ENCODE measurements at places on chromosomes 7 and 10. TPM values are rescaled to one million over a fixed set of nuclear protein-coding genes. Genes with fewer than 3 reads are reported as not detected.

DNA sequence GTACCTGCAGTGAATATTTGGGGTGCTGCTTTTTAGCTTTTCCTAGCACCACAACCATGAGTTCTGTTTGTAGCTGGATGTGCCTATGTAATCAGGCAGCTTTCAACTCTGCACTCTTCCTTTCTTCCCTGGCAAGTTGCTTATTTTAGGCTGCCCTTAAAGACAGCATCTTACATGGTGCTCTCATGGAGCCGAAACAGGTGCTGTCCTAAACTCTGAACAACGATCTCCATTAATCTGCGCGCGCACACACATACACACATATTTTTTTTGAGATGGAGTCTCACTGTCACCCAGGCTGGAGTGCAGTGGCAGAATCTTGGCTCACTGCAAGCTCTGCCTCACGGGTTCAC, 9.1 kb downstream of the RPS24 start:
- H3K27me3 ChIP-seq = no peaks in the 10 kb centered on the region
- DNase-seq = no peak
- H3K4me1 ChIP-seq = peaks cover 30% of the 10 kb centered on the region
- H3K27ac ChIP-seq = no peak overlapping the region
- H3K4me3 ChIP-seq = no peak overlapping the region

GRCh38 chr10:3681642-3682554, 103.1 kb downstream of the KLF6 start:
- no peak overlapping the region for H3K4me3 ChIP-seq
- no peak for DNase-seq
- H3K36me3 ChIP-seq = no peaks in the 10 kb centered on the region
- H3K4me1 ChIP-seq = no peaks in the 10 kb centered on the region

GRCh38 chr10:43122826-43123225, 15.4 kb upstream of the CSGALNACT2 start:
- no peaks in the 10 kb centered on the region for H3K36me3 ChIP-seq
- no peak overlapping the region for H3K4me3 ChIP-seq
- H3K27me3 ChIP-seq = no peaks in the 10 kb centered on the region
- H3K27ac ChIP-seq = no peak overlapping the region
- DNase-seq = no peak

DNA sequence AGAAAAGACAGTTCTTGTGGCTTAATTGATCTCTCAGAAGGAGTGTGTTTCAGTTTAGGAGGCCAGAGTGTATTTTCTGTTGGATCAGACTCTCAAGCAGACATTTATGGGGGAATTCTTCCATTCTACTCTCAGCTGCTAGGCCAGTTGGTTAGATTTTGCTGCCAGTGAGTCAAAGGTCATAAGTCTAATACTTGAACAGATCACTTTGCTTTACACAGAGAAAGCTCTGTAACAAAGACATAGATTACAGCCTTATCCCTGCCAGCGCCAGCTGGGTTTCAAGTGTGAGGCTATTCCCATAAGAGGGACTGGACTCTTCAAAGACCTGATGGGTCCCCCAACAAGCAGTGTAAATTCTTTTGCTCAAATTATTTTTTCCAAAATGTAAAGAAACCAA, 145.6 kb upstream of the SEMA3C start:
- DNase-seq = no peak
- no peaks in the 10 kb centered on the region for H3K36me3 ChIP-seq
- H3K4me3 ChIP-seq = no peak overlapping the region
- no peak overlapping the region for H3K27ac ChIP-seq
- no peaks in the 10 kb centered on the region for H3K27me3 ChIP-seq

- no peak overlapping the region for H3K27ac ChIP-seq
- H3K4me3 ChIP-seq = no peak overlapping the region
- H3K27me3 ChIP-seq = no peaks in the 10 kb centered on the region
- DNase-seq = no peak
- no peaks in the 10 kb centered on the region for H3K36me3 ChIP-seq
Observed at GRCh38 chr7:53602817-53603418, 567.5 kb downstream of the POM121L12 start.

DNA sequence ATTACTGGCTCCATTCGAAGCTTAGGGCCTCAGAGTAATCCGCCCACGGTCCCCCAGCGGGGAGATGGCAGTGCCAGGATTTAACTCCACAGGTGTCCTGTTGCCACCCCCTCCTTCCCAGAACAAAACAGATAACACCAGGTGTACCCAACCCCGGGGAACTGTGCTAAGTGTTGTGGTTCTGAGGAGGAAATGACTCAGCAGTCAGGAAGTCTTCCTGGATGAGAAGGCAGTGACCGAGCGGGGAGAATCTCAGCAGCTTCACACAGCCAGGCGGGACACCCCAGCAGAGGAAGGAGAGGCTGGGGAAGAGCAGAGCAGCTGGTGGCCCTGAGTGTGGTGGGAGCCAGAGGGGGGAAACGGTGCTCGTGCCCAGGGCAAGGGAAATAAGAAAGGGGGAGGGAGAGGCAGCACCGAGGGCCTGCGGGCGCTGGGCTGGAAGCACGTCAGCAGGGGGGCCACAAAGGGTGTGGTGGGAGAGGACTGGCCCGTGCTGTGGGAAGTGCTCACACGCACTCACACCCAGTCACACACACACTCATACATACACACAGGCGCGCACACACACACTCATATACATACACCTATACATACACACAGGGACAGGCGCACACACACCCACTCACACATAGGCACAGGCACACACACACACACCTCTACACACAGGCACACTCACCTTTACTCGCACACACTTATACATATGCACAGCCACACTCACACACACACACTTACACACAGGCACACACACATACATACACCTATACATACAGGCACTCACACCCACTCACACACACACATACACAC, 59.8 kb upstream of the CHST15 start:
- no peaks in the 10 kb centered on the region for H3K36me3 ChIP-seq
- peak overlapping the region; percentile 87 for H3K27ac ChIP-seq
- DNase-seq = peak; percentile 48
- peaks cover 47% of the 10 kb centered on the region for H3K4me1 ChIP-seq
- no peak overlapping the region for H3K4me3 ChIP-seq

- H3K27ac ChIP-seq = no peak overlapping the region
- no peaks in the 10 kb centered on the region for H3K4me1 ChIP-seq
- H3K36me3 ChIP-seq = no peaks in the 10 kb centered on the region
- DNase-seq = peak; percentile 29
- H3K27me3 ChIP-seq = no peaks in the 10 kb centered on the region
- no peak overlapping the region for H3K4me3 ChIP-seq
Observed at GRCh38 chr10:118259288-118259906, 82.7 kb downstream of the FAM204A start.

DNA sequence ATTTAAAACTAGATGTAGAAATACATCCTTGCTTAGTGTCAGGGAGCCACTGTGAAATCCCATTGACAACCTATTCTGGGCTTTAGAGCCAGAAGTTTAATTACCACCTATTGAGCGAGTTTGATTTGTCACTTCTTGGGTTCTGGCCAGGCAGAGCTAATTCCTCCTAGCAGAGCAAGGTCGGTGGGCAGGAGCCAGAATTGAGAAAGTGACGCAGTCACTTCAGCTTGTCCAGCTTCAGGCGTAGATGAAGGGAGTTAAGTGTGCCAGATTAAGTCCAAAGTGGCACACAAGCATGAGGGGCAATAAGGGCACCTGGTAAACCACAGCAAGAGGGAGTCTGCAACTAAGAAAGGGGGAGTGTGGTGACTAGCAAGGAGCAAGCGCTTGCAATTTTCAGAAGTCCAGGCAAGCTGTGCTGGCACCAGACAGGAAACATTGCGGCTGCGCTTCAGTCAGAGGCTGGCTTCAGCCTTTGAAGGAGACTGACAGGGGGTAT, 119.4 kb downstream of the ST7 start:
- H3K27me3 ChIP-seq = no peaks in the 10 kb centered on the region
- H3K4me1 ChIP-seq = peaks cover 51% of the 10 kb centered on the region
- no peak overlapping the region for H3K4me3 ChIP-seq
- peak; percentile 88 for DNase-seq

GRCh38 chr7:76409537-76409936, at the start of gene SSC4D:
SSC4D (minus strand) TSS chr7:76409697; CDS start chr7:76404439, 5,258 bp downstream.
- no peaks in the 10 kb centered on the region for H3K27me3 ChIP-seq
- DNase-seq = peak; percentile 74
- H3K4me3 ChIP-seq = no peak within 1 kb of the TSS
- no peaks in the 10 kb centered on the region for H3K4me1 ChIP-seq
- H3K27ac ChIP-seq = no peak within 1 kb of the TSS

- H3K4me3 ChIP-seq = no peak overlapping the region
- peak overlapping the region; percentile 94 for H3K27ac ChIP-seq
- DNase-seq = peak; percentile 91
- H3K36me3 ChIP-seq = no peaks in the 10 kb centered on the region
Observed at GRCh38 chr10:125060826-125061556, 99.4 kb downstream of the CTBP2 start.

DNA sequence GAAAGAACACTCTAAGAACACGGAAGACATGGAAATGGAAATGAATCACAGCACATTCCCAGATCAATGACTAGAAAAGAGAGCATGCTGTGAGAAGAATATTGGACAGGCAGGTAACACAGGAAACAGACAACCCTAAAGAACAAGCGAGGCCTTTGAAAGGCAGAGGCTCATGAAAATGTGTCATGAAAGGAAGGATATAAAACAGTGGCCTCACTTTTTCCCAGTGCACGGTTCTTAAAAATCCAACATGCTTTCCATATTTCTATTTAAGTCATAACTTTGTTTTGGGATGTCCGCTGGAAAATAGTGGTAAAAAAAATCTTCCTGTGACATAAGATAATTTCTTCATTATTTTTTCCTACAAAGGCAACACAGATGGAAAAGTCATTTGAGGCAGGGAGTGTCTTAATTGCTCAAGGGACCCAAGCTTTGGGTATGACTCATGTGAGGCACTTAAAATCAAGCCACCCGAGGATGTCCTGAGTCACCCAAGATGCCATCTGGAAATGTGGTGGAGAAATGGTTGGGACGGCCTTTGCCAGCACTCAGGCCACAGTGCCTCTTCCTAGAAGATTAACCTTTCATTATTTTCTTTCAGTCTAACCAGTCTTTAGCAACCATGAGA, 17.0 kb downstream of the ITIH5 start:
- DNase-seq = no peak
- H3K27me3 ChIP-seq = no peaks in the 10 kb centered on the region
- no peak overlapping the region for H3K4me3 ChIP-seq
- H3K27ac ChIP-seq = no peak overlapping the region
- H3K36me3 ChIP-seq = no peaks in the 10 kb centered on the region

DNA sequence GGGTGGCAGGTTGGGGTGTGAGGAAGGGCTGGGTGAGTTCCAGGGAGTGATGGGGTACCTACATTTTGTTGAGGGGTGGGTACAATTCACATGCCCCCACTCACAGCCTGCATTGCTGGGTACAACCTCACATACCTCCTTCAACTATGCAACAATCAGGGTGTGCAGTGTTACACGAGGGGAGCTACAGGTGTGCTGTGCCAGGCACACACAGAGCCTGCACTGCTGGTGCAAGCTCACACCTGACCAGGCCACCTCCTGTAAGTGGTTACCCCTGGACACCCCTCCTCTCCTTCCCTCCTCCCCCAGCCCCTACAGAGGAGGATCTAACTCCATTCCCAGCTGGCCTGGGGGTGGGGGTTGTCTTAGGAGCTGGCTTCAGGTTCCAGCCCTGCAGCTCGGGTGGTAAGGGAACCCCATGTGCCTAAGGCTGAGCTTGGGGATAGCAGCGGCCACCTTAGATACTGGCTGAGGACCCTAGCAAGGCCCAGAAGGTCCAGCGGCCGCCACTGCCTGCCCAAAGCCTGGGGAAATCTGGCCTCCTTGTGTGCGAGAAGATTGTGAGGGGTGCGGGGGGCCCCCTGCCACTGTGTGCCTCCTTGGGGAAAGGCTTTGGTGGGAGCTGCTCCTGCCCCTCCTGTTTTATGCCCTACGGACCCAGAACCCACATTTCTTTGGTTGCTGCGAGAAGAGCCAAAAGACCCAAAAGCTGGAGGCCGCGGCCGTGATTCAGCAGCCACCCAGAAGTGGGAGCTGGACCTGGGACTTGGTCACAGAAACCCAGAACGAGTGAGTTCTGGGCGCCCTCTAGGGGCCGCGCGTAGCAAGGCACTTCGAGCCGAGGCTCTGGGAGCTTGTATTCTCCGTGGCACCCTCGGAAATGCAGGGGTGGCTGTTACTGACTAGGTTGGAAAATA, 10.8 kb downstream of the TLX1 start:
- H3K27me3 ChIP-seq = peaks cover 58% of the 10 kb centered on the region
- DNase-seq = peak; percentile 81
- H3K36me3 ChIP-seq = no peaks in the 10 kb centered on the region
- H3K27ac ChIP-seq = no peak overlapping the region

- H3K4me1 ChIP-seq = no peaks in the 10 kb centered on the region
- H3K27me3 ChIP-seq = no peaks in the 10 kb centered on the region
- DNase-seq = no peak
- H3K4me3 ChIP-seq = no peak overlapping the region
Observed at GRCh38 chr10:77737608-77738007, 100.0 kb upstream of the KCNMA1 start.

GRCh38 chr10:50326757-50327701, 75.7 kb upstream of the ASAH2 start:
- no peak for DNase-seq
- no peaks in the 10 kb centered on the region for H3K27me3 ChIP-seq
- H3K4me3 ChIP-seq = no peak overlapping the region
- H3K36me3 ChIP-seq = no peaks in the 10 kb centered on the region
- H3K4me1 ChIP-seq = peaks cover 19% of the 10 kb centered on the region

DNA sequence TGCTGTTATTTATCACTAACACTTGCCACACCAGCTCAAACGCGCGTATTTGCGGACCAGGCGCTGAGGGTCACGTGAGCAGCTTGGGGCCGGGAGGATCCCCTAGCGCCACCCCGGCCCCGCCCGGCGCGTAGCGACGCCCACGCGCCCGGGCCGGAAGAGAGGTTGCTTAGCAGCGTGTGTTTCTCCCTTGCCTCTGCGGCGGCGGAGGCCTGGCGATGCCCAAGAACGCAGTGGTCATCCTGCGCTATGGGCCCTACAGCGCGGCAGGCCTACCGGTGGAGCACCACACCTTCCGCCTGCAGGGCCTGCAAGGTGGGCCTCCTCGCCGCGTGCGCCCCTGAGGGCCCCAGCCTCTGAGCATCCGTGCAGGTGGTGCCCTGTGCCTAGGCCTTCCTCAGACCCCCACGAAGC, at the start of gene C10orf53:
C10orf53 (plus strand) TSS at position 172 of the 414 bp plus-strand sequence; CDS start at position 219, 47 bp downstream.
- H3K4me3 ChIP-seq = no peak within 1 kb of the TSS
- H3K27ac ChIP-seq = no peak within 1 kb of the TSS
- no peaks in the 10 kb centered on the region for H3K36me3 ChIP-seq
- no peaks in the 10 kb centered on the region for H3K4me1 ChIP-seq

- no peak overlapping the region for H3K27ac ChIP-seq
- no peaks in the 10 kb centered on the region for H3K4me1 ChIP-seq
- H3K36me3 ChIP-seq = no peaks in the 10 kb centered on the region
- no peak overlapping the region for H3K4me3 ChIP-seq
Observed at GRCh38 chr7:27670676-27671075, 8.0 kb upstream of the HIBADH start.

HOGA1 gene
- total RNA-seq = 4.5 TPM

CFAP70 gene
- 12.2 TPM for total RNA-seq

AQP1 gene
- total RNA-seq = 48.7 TPM

C10orf62 gene
- total RNA-seq = 1.0 TPM

GPNMB gene
- 31.4 TPM for total RNA-seq

CALHM1 gene
- not detected for total RNA-seq

OR2A12 gene
- total RNA-seq = not detected

TCF7L2 gene
- total RNA-seq = 67.1 TPM

Data from thyroid gland (tissue), 4 donors.